ENCODE measurements at places on chromosomes 7 and 10.

- DNase-seq, result no peak
Measured at GRCh38 chr10:636016-636730, 53.3 kb downstream of the DIP2C start.

DNA sequence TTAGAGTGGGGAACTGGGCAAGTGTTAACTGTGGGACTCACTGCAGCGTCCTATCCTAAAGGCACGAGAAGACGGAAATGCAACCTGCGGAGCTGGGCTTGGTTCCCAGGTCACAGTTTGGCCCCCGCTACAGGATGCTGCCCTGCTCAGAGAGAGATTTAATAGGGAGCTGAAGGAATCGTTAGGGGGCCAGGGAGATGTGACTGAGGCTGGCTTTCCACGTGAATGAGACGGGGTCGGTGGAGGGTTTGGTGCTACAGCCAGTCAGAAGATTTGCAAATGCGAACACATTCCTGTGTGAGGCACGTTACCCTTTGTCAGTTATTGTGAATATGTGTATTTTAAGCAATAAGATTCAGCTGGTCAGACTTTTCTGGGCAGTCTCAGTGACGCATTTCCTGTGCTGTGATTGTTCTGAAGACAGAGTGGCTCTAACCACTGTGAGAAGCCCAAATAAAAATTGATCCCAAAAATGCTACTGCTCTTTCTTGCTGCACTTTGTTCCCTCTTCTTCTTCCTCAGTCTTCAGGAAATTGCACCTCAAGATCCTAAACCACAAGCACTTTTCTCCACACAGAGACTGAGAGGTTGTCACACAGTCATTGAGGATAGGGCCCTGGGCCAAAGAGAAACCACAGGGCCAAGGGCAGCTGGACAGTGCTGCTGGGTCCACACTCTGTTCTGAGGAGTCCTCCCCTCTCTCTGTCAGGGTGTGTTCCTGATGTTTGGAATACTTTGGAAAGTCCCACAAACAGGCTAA lies 21.2 kb downstream of the CYP17A1 start:
- DNase-seq, result no peak

DNA sequence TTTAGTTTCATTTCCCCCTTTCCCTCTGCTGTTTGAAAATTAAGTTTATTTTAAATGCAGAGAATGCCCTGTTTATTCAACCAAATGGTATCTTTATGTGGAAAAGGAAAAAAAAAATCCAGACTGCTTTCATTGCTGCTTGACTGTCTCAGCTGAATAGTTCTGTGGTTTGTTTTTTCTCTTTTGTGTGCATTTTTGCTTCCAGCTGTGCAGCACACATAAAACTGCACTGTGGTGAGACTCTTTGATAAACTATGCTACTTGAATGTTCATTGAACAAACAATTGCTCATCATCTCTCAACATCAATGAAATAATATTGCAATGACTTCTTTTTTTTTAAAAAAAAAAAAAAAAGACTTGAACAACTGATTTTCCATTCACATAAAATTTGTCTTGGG lies 78.6 kb upstream of the GLI3 start:
- DNase-seq, result no peak

GRCh38 chr7:144812379-144813283 lies 23.2 kb downstream of the TPK1 start:
- DNase-seq, result no peak

DNA sequence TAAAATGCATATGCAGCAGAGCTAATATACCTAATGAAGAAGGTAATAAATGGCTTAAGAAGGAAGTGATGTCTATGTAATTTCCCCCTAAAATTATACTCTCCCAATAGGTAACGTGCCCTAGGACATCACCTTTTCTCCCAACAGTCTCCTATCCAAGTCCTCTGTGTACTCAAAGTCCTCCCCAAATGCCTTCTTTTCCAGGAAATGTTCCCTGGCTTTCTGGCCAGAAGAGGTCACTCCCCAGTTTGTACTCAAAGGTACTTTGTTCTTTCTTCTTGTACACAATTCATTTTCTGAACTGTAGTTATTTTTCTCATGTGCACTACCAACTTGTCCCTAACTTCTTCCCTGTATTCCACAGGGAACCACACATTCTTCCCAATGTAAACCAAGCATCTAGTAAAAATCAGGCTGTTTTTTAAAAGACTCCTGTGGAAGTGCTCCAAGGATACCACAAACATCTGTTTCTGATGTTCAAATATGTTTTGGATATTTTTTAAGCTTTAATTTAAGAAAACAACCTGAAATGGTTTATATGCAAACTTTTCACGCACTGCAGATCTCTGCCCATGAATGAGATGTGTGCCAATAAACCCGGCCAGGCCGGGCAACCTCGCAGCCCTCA lies 262.3 kb upstream of the KLF14 start:
- no peak for DNase-seq

DNA sequence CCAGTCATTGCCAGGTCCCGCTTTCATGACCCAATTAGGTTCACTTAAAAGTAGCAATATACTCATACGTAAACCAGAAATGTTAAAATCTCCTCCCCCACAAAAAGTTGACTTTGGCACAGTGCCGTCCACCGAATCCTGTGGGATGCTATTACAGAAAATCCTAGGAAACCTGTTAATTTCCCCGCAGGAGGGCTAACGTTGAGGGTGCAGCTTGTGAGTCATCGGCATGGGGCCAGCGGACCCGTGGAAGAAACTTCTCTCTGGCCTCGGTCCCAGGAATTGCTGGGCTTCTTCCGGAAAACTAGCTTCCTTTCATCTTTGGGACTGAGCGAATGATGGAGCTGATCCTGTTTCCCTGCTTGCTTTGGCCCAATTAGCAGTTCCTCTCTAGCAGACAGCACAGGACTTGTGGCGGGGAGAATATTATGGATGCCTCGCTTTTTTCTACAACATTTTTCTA lies 13.5 kb downstream of the CRYGN start:
- DNase-seq, result no peak
